ENCODE measurements at places on chromosomes 13 and 19.

- DNase-seq: no peak
Measured at GRCh38 chr19:28940751-28941500, 272.0 kb downstream of the UQCRFS1 start.

DNA sequence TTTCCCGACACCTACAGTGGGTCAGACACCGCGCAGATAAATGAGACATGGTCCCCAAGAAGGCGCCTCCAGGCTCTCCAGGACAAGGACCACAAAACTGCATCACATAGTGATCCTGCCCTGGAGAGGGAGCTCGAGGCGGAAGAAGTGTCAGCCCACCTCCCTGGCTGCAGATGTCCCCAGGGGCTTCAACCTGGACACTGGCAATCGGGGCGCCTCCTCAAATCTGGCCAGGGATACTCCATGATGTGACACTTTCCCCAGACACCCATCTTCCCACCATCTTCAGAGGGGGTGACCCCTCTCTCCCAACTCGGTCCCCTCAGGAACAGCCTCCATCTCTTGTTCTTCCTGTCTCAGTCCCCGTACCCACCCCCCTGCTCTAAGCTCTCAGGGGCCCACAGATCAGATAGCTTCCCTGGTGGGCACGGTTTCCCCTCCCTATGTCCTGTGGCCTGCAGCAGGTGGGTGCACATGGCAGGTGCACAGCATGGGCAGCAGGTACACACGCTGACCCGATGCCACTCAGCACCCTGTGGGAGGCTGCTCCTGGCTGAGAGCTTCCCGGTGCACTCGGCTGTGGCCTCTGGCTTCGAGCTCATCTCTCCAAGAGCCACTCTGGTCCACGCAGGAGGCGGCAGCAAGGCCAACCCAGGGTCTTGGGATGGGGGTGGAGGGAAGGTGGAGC, 61.2 kb downstream of the PEPD start:
- no peak for DNase-seq

- DNase-seq: no peak
Measured at GRCh38 chr19:8593931-8594330, 16.6 kb downstream of the ADAMTS10 start.

GRCh38 chr13:61777271-61777670, 361.6 kb upstream of the PCDH20 start:
- DNase-seq: no peak

GRCh38 chr19:47069795-47070194, 21.4 kb upstream of the TMEM160 start:
- DNase-seq: no peak

DNA sequence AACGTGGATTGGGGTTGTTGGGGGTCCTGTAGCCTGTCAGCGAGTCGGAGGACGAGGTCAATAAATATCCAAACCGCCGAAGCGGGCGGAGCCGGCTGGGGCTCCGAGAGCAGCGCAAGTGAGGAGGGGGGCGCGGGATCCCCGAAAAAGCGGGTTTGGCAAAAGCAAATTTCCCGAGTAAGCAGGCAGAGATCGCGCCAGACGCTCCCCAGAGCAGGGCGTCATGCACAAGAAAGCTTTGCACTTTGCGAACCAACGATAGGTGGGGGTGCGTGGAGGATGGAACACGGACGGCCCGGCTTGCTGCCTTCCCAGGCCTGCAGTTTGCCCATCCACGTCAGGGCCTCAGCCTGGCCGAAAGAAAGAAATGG, 754 bp upstream of the SIX5 start:
- DNase-seq: no peak

- DNase-seq: no peak
Measured at GRCh38 chr13:111062305-111062704, 52.8 kb upstream of the ARHGEF7 start.

GRCh38 chr19:34416021-34416545, 11.9 kb downstream of the PDCD2L start:
- no peak for DNase-seq

DNA sequence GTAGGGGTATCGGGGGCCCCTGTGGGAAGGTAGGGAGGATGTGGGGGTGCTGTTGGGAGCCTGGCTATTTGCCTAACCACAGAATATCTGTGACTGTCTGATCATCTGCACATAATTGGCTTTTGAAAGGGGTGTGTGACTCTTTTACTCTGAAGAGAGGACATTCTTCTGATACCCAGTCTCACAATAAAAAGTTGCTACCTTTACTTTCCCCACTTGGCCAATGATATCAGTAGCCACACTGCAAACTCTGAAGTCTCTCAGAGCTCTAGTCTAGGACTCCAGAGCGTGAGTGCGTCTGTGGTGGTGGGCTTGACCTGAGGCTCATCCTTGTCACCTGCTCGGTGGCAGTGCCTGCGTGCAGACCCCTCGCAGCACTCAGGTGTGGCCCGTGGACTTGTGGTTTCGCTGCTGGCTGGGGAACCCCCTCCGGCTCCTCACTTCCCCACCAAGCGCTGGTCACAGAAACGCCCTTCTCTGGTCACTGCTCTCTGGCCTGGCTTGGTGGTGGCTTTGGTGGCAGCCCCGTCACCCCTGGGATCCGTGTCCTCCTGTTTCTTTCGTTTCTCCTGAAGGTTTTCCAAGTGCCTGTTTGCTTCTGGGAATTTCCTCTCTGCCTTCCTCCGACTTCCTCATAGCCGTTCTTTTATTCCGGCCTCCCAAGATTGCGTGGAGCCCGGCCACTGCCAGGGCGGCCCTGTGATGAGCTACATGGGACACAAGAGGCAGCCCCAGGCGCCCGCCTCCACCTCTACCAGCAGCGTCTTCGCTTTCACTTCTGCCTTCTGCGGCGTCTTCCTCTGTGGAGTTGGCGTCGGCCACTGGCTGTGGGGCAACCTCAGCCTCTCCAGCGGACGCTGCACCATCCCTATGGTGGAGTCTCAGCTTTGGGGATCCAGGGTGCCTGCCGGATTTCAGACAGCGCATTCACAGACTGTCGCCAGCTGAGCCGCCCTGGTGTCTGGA, 78.0 kb downstream of the ATP11A start:
- no peak for DNase-seq

DNA sequence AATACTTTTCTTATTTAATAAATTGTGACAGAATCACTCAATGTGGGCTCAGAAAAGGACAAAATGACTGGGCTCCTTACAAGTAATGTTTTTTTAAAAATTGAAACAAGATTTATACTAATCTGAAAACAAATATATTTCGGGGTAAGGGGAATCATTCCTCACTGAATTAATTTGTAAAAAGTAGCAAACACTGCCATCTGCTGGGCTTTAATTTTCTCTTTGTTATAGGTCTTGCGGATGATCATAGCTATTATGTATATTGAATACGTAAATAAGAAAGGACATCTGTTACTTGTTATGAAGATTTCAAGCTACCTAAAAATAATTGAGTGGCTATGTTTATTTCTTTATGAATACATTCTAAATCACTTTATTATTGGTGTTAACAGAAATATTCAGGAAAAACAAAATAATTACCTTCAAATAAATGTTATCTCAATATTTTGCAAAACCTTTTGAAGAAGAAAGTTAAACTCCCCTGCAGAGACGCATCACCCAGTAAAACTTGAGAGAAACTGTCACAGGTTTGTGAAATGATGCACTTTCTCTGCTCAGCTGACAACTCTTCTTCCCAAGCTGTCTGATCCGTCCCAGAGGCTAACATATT, 17.8 kb upstream of the ENOX1 start:
- DNase-seq: no peak

DNA sequence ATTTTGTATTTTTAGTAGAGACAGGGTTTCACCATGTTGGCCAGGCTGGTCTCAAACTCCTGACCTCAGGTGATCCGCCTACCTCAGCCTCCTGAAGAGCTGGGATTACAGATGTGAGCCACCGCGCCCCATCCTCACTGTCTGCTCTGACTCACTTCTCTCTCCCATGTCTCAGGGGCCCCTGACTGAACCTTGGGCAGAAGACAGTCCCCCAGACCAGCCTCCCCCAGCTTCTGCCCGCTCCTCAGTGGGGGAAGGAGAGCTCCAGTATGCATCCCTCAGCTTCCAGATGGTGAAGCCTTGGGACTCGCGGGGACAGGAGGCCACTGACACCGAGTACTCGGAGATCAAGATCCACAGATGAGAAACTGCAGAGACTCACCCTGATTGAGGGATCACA, 5.0 kb downstream of the SIGLEC9 start:
- no peak for DNase-seq

DNA sequence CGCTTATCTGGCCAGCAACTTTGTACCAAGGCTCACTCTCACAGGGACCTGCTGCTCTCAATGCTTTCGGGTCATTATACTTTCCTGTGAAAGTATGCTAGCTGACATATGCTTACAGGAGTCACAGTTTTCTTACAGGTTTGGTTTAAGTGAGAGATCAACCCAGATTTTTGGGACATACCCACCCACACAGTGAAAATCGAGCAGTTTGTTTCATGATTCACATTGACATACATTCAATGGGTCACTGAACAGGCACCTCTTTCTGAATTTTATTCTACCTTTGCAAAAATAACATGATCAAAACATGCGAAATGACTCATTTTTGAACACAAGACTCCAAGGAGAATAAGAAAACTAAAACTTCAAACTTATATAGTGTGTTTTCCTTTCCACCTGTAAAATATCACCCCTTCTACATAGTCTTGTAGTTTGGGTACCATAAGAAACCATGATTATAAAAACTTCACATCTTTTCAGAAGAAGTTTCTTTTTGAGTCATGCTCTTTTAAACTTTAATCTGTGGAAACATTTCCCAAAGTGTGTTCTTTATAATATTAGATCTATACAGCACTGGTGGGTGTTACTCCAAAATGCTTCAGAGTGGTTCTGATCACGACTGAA, 44.3 kb upstream of the TEX29 start:
- no peak for DNase-seq

- no peak for DNase-seq
Measured at GRCh38 chr13:29800687-29801086, 49.7 kb downstream of the UBL3 start.

GRCh38 chr19:19064811-19065745, 1.3 kb downstream of the SLC25A42 start:
- DNase-seq: no peak

GRCh38 chr19:51256155-51256625, 5.3 kb downstream of the SIGLECL1 start:
- no peak for DNase-seq

- DNase-seq: no peak
Measured at GRCh38 chr13:90454002-90454636, 893.4 kb upstream of the MIR17HG start.

DNA sequence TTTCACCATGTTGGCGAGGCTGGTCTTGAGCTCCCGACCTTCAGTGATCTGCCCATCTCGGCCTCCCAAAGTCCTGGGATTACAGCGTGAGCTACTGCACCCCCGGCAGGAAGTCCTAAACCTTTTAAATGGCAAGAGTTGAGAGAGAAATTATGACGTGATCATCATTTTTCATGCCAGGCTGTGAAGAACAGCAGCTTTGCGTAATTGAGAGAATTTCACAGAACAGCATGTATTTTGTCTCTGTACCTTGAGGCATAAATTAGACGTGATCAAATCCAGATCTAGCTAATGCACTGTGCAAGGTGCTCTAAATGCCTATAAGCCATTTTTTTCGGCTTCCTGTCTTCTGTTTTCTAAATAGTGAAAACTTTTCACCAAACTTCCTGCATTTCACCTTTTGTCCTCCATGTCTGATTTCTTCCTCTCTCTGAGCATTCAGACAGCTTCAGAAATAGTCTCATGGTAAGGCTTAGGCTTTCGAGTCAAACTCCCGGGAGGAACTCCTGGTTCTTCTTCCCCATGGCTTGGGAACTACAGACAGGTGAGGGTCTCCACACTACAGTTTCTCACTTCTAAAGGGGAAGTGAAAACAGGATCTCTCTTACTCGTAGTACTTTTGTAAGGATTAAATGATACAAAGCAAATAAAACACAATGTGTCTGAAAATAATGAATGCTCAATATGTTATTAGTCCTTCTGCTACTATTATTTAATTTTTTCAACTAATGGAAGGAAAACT, 51.0 kb downstream of the WDFY2 start:
- no peak for DNase-seq

Measured in cortex of kidney (tissue), 1 donor.